ENCODE measurements at places on chromosomes 2 and 18.

GRCh38 chr2:195533771-195534642, 123.0 kb upstream of the SLC39A10 start:
- peak; percentile 79 for DNase-seq

DNA sequence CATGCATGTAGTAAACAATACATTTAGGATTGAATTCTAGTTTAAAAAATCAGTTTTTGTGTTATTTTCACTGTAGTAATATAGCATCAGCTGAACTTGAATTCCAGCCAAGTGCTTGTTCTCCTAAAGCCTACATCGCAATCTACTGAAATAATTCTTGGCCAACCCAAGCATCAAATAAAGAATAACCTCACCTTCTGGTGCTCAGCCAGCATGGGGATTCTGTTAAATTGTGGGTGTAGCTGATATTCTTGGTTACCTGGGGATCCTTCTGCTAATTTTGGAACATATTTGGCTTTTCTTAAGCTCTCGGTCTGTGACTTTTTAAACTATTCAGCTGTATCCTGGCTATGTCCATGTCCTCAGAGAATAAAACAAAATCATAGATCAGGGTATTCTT, 248.8 kb downstream of the NRXN1 start:
- DNase-seq, result no peak

DNA sequence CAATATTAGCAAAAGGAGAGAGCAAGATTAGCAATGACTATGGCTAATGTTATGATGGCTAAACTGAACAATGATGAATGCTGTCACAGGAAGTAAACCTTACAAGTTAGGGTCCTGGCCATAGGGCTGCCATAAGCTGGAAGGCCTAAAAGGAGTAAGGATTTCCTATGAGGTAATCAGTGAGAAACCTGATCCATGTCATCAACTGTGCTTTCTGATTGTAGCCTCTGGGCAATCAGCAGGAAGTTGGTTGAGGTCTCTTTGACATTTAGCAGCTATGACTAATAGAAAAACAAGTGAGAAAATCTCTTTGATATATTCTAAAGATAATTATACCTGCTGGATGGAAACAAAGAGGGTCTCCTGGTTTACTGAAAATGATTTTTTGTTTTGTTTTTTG, 193.0 kb downstream of the RAB3GAP1 start:
- DNase-seq, result no peak

- no peak for DNase-seq
Measured at GRCh38 chr2:111142101-111142500, 21.4 kb downstream of the BCL2L11 start.

GRCh38 chr2:173058673-173059072, 17.0 kb upstream of the MAP3K20 start:
- no peak for DNase-seq

DNA sequence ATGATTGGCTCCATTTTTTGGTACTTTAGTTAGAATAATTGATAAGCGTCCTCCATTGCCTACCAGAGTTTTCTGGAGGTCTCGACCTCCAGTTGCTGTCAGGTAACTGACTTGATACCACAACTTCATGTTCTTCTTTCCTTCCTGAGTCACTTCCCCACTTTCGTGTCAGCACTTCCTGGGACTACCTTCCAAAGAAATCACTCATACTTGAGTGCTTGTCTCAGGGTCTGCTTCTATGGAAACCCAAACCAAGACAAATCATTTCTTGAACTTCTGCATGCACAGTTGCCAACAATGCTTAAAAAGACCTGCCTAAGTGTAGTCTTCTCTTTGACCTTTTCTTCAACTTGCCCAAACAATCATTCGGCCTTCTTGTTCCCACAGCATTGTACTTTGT, 210.3 kb upstream of the ETAA1 start:
- DNase-seq, result no peak

DNA sequence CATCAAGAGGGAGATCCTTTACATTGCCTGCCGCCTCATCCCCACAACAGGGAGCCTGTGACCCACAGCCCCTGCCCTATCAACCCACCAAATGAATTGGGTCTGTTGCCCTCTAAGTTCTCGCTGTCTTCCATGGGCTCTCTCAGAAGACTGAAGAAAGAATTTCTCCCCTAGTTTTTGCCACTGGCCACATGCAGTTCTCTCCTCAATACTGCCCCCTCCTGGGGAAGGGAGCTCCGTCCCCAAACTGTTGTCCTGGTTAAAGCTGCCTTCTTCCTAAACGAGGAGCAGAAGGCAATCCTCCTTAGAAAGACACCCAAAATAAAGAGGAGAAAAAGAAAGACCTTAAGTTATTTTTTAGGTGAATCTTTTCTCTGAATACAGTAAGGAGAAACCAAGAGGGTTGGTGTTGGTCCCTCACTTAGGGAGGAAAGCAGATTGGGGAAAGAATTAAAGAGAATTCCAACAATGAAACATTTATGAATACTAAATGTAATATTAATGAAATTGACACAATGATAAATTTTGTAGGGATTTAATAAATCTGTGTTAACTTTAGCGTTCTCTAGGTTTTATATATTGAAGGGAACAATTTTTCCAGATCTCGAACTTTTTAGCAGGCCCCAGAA, 31.1 kb upstream of the SATB2 start:
- DNase-seq, result peak; percentile 26

- DNase-seq, result no peak
Measured at GRCh38 chr18:65425366-65425765, 325.4 kb upstream of the CDH7 start.

GRCh38 chr2:72952110-72952823, 34.9 kb downstream of the EMX1 start:
- no peak for DNase-seq

- peak; percentile 73 for DNase-seq
Measured at GRCh38 chr18:400456-400855, 100.0 kb downstream of the COLEC12 start.

- no peak for DNase-seq
Measured at GRCh38 chr2:179446476-179447141, 182.0 kb upstream of the SESTD1 start.

DNA sequence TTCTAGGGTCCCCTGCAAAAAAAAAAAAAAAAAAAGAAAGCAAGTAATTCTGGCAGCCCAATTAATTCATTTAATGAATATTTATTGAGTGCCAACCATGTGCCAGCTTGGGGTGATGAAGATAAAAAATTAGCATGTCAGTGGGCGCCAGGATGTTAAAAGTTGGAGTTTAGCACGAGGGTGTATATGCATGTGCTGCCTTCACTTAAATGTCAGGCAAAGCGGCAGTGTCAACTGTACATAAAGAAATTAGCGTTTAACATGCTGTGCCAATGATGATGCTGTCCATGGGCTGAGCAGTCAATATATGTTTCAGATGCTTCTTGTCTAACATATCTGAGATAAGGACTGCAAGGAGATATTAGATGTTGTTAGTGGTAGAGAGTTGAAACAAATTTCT, 49.5 kb downstream of the ASAP2 start:
- no peak for DNase-seq

- no peak for DNase-seq
Measured at GRCh38 chr2:170770606-170771420, 635 bp downstream of the ERICH2 start.

DNA sequence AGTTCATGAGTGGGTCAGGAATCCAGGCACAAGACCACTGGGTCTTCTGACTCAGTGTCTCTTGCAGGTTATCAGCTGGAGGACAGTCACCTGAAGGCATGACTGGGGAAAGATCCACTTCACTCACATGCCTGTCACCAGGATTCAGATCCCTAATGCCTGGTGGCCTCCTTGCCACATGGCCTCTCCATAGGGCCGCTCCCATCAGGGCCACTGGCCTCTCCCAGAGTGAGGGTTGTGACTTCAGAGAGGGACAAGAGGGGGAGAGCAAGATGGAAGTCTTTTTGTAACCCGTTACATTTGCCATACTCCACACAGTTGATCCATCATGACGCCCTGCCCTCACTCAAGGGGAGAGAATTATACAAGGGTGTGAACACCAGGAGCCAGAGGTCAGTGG, 13.0 kb upstream of the OTOS start:
- DNase-seq, result no peak

- DNase-seq, result no peak
Measured at GRCh38 chr2:181008407-181008806, 28.0 kb downstream of the UBE2E3 start.

GRCh38 chr2:170084820-170085491, 93.0 kb upstream of the MYO3B start:
- DNase-seq, result no peak

- no peak for DNase-seq
Measured at GRCh38 chr2:127194447-127194846, 25.7 kb downstream of the CYP27C1 start.
